ENCODE measurements at places on chromosomes 16 and 17. TPM values are rescaled to one million over a fixed set of nuclear protein-coding genes. Genes with fewer than 3 reads are reported as not detected.
A peak's percentile ranks its signal among the peaks of the same experiment; 100 is the strongest.

The PRRT2 gene
- 0.15 TPM for polyA plus RNA-seq

The SDK2 gene
- polyA plus RNA-seq, result 1.00 TPM

The NPEPPS gene
- 28.6 TPM for polyA plus RNA-seq

The ABCC12 gene
- not detected for polyA plus RNA-seq

The CES3 gene
- polyA plus RNA-seq, result 0.43 TPM

The CACNA1H gene
- 1.1 TPM for polyA plus RNA-seq

The LHX1 gene
- not detected for polyA plus RNA-seq

The KRT32 gene
- polyA plus RNA-seq, result not detected

The GPRC5B gene
- polyA plus RNA-seq, result 6.5 TPM

The KPNA2 gene
- 31.4 TPM for polyA plus RNA-seq

The UNC13D gene
- polyA plus RNA-seq, result 53.0 TPM

DNA sequence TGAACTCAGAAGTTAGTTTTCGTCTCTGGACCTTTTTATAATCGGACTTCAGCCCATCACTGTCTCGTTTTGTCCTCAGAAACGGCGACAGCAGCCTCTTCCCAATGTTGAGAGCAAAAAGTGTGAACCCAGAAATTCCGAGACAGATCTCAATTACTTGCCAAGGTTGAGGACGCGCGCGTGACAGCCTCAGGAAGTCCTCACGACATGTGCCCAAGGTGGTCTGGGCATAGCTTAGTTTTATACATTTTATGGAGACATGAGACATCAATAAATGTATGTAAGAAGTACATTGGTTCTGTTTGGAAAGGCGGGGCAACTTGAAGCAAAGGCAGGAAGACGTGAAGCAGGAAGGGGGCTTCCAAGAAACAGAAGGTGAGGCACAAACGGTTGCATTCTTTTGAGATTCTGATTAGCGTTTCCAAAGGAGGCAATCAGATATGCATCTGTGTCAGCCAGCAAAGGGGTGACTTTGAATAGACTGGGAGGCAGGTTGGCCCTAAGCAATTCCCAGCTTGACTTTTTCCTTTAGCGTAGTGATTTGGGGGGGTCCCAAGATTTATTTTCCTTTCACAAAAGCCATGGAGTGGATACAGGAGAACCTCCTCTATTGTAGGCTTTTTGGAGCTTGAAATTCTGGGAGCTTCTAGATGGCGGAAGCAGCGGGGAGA is 583 bp upstream of the ZNF747 start:
- H3K4me1 ChIP-seq, result peaks cover 32% of the 10 kb centered on the region
- H3K36me3 ChIP-seq, result peaks cover 17% of the 10 kb centered on the region
- peak overlapping the region; percentile 95 for H3K27ac ChIP-seq
- no peaks in the 10 kb centered on the region for H3K27me3 ChIP-seq

- no peaks in the 10 kb centered on the region for H3K4me1 ChIP-seq
- peaks cover 47% of the 10 kb centered on the region for H3K27me3 ChIP-seq
- no peaks in the 10 kb centered on the region for H3K36me3 ChIP-seq
- H3K4me3 ChIP-seq, result no peak overlapping the region
- no peak for DNase-seq
These were observed 9.1 kb downstream of the SHISA6 start for GRCh38 chr17:11250161-11250560.

DNA sequence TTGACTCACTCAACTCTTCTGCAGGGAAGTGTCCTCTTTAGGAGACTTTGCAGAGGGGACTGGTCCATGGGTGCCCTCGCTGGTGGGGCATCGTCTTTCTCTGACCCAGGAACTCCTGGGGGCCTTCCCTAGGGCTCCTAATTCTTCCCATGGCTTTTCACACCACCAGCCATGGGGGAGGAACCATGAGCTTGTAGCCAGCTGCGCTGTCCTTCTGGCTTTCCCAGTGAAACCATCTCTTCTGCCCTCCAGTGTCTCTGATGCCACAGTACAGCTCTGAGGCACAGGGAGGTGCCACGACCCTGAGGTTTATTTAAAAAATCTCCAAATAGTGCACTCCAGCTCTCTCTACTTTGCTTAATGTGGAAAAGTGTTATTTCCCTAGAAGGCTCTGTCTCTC is 78.6 kb downstream of the SDR42E1 start:
- peaks cover 100% of the 10 kb centered on the region for H3K36me3 ChIP-seq
- DNase-seq, result no peak
- no peak overlapping the region for H3K27ac ChIP-seq

DNA sequence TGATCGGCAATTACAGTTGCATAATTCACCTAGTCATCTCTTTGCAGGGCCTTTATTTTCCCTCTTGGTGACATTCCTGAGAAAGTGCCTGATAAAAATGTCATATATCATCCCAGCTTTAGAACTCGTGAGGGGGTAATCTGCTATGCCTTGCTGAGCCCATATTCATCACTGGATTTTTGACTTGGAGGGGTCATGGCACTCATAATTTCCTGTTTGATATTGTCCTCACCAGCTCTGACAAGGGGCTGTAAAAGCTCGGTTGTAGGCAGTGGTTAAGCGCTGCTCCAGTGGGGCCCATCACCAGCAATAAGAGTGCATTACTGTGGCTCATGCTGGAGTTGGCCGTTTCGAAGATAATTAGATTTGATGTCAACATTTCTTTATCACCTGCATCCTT is 227.3 kb downstream of the IRX3 start:
- no peak overlapping the region for H3K4me3 ChIP-seq
- H3K4me1 ChIP-seq, result no peaks in the 10 kb centered on the region
- no peak overlapping the region for H3K27ac ChIP-seq
- H3K27me3 ChIP-seq, result no peaks in the 10 kb centered on the region
- peaks cover 6% of the 10 kb centered on the region for H3K36me3 ChIP-seq

DNA sequence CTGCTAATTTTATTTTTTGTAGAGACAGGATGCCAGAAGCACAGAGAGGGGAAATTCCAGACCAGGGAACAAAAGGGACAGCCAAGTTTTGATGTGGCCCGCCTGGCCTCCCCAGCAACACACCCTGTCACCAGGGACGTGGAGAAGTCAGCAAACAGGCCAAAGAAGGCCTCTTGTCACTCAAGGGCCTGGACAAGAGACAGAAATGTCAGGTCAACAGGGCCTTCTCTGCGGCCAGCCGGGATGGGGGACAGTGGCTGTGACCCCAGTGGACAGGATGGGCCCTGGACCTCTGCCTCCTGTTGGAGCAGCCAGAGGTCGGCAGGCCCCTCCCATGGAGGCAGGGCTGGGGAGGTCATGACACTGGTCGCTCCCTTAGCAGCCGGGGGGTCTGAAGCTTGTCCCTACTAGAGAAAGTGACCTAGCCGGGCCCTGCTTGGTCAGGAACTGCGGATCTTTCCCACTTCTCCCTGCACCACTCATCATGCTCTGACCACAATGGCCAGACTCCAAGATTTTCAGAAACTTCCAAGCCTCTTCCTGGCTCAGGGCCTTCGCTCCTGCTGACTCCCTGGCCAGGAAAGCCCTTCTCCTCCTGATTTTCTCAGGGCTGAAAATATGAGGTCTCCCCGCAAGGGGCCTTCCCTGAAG is 9.2 kb upstream of the TVP23A start:
- no peaks in the 10 kb centered on the region for H3K27me3 ChIP-seq
- H3K36me3 ChIP-seq, result no peaks in the 10 kb centered on the region
- H3K27ac ChIP-seq, result peak overlapping the region; percentile 83
- H3K4me1 ChIP-seq, result peaks cover 8% of the 10 kb centered on the region
- DNase-seq, result peak; percentile 82
- H3K4me3 ChIP-seq, result no peak overlapping the region

- no peak for DNase-seq
- H3K36me3 ChIP-seq, result no peaks in the 10 kb centered on the region
- no peak overlapping the region for H3K27ac ChIP-seq
- no peaks in the 10 kb centered on the region for H3K27me3 ChIP-seq
These were observed 10.4 kb downstream of the NCBP3 start for GRCh38 chr17:3835410-3836229.

DNA sequence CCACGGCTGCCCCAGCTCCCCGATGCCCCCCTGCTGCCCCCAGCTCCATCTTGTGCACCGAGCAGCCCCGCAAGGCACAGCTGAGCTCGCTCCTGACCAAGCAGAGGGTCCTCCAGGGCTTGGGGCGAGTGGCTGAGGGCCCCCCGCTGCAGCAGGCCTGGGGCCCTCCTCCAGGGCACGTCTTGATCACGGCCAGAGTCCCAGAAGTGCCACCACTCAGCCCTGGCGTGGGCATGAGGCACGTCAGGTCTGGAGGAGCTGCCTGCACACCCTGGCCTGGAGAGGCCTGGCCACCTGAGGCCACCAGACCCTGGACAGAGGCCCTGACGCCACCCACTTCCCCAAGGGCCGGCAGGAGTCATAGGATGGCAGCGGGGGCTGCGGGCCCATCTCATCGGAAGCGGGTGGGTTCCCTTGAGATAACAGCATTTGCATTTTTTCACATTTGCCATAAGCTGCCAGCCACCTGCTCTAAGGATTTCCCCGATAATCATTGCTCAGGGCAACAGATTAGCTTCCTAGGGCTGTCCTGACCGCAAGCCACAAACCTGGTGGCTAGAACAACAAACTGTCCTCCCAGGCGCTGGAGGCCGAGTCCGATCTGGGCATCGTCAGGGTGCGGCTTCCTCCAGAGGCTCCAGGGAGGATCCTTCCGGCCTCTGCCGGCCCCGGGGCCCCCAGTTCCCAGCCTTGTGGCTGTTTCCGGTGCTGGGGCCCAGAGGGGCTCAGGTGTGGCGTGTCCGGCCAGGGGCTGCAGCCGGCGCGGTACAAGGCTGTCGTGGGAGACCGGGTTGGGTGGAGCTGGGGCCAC is 23.9 kb upstream of the C1QTNF8 start:
- no peaks in the 10 kb centered on the region for H3K36me3 ChIP-seq
- no peak overlapping the region for H3K4me3 ChIP-seq
- H3K4me1 ChIP-seq, result no peaks in the 10 kb centered on the region
- peaks cover 90% of the 10 kb centered on the region for H3K27me3 ChIP-seq

DNA sequence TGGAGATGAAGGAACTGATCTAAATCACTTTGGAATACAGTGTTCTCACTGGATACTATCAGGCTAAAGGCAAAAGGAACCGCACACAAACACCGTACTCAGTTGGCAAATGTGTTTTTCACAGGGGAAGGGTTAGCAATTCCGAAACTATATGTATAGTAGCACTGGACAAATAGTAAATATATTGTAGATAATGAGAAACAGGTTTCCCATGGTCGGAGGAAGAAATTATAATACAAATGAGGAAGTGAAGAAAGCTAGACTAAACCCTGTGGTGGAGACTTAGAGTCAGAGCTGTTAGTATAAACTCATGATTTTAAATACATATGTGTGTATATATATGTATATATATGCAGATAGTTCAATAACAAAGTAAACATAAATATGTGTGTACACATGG is 414.1 kb upstream of the SALL1 start:
- no peak overlapping the region for H3K27ac ChIP-seq
- H3K4me1 ChIP-seq, result no peaks in the 10 kb centered on the region
- H3K36me3 ChIP-seq, result no peaks in the 10 kb centered on the region
- no peak overlapping the region for H3K4me3 ChIP-seq

DNA sequence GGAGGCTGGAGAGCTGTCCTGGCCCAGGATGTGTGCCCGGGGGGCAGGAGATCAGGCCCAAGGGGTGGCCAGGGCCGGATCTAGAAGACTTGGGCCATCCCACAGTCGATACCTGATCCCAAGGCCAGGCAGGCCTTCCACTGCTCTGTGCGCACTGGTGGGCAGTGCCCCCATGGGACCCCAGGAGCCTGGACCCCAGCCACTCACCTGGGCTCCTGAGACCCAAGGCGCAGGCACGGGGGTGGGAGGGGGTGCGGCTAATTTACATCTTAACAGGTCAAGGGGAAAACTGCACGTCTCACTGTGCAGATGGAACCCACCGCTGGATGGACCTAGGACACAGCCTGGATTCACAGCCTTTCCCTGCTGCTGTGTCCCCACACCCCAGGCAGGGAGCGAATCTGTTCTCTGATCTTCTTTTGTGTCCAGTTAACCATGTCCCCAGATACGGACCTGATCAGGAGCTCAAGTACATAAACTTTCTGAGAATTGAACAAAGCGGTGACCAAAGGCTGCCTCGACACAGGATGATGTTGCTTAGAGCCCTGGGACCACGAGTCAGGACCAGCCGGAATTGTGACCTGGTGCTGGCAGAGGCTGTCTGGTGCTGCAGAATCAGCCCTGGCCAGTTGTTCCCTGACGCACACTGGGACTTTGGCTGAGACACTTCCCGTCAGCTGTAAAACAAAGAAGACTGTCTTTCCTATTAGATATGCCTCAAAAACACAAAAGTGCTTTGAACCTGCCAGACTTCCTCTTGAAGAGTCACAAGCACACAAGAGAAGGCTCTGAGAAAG is 60.6 kb downstream of the TNFRSF13B start:
- no peaks in the 10 kb centered on the region for H3K36me3 ChIP-seq
- H3K27ac ChIP-seq, result no peak overlapping the region
- peak; percentile 69 for DNase-seq
- H3K4me3 ChIP-seq, result no peak overlapping the region

- no peak overlapping the region for H3K4me3 ChIP-seq
- H3K27ac ChIP-seq, result no peak overlapping the region
- H3K4me1 ChIP-seq, result no peaks in the 10 kb centered on the region
- no peak for DNase-seq
- no peaks in the 10 kb centered on the region for H3K36me3 ChIP-seq
These were observed 88.4 kb upstream of the GNAO1 start for GRCh38 chr16:56102906-56103305.

DNA sequence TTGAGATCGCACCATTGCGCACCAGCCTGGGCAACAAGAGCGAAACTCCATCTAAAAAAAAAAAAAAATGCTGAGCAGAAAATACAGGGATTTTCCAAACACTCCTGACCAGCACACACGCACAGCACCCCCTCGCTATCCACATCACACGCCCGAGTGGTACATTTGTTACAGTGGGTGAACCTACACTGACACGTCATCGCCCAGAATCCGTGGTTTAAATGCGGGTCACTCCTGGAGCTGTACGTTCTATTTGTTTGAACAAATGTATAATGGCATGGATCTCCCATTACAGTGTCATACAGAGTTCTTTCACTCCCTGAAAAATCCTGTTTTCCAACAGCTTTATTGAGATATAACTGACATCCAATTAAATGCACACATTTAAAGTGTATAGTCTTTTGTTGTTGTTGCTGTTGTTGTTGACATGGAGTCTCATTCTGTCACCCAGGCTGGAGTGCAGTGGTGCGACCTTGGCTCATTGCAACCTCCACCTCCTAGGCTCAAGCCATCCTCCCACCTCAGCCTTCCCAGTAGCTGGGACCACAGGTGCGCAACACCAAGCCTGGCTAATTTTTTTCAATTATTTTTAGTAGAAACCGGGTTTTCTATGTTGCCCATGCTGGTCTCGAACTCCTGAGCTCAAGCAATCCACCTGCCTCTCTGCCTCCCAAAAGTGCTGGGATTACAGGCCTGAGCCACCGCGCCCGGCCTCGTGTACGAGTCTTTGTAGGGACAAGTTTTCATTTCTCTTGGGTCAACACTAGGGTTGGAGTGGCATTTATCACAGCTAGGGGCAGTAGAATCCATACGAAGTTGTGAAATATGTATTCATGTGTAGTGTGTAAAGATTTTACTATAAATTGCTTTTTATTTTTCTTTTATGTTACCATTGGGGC is 4.4 kb upstream of the CARHSP1 start:
- peaks cover 27% of the 10 kb centered on the region for H3K4me1 ChIP-seq
- no peaks in the 10 kb centered on the region for H3K36me3 ChIP-seq
- no peaks in the 10 kb centered on the region for H3K27me3 ChIP-seq
- no peak overlapping the region for H3K4me3 ChIP-seq
- no peak for DNase-seq

- no peak overlapping the region for H3K27ac ChIP-seq
- no peaks in the 10 kb centered on the region for H3K4me1 ChIP-seq
- H3K4me3 ChIP-seq, result no peak overlapping the region
- no peaks in the 10 kb centered on the region for H3K36me3 ChIP-seq
These were observed 242.1 kb upstream of the DYNLRB2 start for GRCh38 chr16:80298676-80299075.
